ENCODE measurements at places on chromosomes 1 and 21.

DNA sequence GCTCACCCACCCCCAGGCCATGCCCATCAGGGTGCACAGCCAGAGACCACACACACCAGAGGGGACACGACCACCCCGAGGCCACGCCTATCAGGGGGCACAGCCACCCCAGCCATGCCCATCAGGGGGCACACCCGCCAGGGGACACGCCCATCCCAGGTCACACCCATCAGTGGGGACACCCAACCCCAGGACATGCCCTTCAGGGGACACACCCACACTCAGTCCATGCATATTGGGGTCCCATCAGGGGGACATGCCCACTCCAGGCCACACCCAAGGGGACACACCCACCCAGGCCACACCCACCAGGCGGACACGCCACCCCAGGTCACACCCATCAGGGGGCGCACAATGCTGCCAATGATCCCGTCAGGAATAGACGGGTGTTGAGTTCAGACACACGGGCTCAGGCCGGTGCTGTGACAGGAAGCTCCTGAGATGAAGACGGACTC is 20.7 kb downstream of the MCM3AP start:
- DNase-seq, result no peak

DNA sequence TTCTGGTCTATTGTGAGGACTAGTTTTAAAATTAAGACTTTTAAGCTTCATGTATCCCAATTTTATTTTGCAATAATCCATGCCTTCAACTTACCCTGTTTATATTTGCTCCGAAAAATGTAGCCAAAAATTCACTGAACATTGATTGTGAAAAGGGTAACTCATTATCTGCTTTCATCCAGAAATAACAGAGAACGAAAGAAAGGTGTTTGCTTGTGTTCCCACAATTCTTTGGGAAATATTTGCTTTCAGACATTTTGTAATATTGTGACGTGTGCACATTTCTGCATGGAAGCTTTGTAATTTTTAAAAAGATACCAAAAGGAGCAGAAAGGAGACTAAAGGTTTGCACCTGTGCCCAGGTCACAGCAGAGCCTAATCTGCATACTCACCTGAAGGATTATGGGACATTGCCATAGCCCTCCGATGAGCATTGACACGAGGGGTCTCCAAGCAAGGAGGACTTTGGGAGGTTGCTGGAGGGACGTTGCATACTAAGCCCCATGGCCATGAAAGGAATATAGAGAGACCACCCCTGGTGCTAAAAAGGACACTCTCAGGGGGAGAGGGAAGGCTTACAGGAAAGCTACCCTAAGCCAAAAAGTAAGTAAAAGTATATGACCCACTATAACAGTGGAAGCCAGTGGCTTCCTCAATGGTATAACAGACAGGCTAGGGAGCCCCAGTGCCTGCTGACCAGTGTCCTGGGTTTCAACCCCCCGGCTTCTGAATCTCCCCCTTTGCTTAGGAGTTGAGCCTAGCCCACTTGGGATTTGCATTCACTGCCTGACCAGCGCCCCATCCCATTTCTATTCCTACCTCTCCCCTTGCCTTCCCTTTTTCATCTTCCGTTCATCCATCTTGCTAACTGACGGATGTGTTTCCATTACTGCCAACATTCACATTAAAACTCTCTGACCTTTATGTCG is 148.6 kb upstream of the ZC3H12A start:
- no peak for DNase-seq

DNA sequence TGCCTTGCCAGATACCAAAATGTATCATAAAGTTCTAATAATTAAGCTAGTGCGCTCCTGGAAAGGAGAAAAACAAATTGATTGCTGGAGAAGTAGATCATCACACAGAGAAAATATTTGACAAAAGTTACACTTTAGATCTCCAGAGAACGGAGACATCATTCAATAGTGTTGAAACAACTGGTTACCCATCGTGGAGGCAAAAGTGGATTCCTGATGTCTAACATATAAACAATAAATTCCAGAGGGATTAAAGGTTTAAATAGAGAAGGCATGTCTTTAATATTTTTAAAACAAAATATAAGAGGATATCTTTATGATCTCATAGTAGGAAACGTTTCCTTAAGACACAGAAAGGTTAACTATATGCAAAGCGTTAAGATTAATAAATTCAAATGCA is 41.0 kb downstream of the NRIP1 start:
- no peak for DNase-seq

- no peak for DNase-seq
These were observed 28.5 kb downstream of the CAMK1G start for GRCh38 chr1:209611771-209612570.

- DNase-seq, result no peak
These were observed 7.0 kb downstream of the DDOST start for GRCh38 chr1:20654104-20654690.

DNA sequence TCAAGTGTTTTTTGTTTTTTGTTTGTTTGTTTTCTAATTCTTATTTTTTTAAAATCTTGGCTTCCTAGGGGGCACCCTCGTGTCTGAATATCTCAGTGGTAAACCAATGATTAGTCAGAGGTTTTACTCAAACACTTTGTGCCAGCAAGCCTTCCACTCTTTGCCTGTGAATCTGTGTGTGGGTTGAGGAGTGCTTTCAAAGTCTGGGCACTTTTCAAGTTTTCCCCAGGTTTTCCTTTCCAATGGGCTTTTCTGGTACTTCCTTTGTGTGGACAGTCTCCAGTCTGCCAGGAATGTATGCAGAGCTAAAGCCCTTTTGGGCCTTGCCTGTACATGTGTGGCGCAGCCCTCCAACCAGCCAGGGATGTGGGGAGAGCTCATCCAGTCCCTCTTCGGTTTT is 9.7 kb upstream of the PPIE start:
- DNase-seq, result no peak

DNA sequence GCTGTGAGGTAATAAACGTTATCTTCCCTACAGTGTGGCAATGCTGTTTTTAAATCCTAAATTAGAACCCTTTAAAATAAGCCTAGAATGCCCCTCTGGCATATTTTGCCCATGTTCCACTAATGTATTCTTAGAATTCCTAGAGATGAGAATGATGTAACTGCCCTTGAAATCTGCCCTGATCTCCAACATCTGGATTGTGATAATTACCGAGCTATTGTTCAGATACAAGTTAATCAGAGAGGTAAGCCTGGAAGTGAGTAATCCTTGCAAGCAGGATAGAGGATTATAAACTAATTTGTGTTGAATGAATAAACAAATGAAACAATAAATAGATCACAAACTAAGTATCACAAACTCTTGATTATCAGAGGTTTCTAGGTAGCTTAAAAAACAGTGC is 107.8 kb upstream of the DMRTA2 start:
- DNase-seq, result no peak

DNA sequence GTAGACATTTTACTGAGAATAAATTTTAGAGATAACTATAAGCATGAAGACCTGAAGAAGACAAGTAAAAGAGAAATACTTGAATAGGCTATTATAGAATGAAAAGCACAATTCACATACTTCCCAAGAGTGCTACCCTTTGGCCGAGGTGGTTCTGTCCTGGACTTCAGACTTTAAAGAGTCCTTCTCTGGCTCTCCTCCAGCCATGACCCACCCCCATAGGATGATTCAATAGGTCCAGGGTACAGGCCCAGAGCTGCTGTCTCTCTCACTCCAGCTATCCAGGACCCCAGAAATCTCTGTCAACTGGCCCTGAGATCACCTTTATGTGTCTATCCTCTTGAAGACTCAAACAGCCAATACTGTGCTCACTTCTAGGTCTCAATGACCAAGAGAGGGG is 1.3 kb upstream of the SMCP start:
- no peak for DNase-seq

DNA sequence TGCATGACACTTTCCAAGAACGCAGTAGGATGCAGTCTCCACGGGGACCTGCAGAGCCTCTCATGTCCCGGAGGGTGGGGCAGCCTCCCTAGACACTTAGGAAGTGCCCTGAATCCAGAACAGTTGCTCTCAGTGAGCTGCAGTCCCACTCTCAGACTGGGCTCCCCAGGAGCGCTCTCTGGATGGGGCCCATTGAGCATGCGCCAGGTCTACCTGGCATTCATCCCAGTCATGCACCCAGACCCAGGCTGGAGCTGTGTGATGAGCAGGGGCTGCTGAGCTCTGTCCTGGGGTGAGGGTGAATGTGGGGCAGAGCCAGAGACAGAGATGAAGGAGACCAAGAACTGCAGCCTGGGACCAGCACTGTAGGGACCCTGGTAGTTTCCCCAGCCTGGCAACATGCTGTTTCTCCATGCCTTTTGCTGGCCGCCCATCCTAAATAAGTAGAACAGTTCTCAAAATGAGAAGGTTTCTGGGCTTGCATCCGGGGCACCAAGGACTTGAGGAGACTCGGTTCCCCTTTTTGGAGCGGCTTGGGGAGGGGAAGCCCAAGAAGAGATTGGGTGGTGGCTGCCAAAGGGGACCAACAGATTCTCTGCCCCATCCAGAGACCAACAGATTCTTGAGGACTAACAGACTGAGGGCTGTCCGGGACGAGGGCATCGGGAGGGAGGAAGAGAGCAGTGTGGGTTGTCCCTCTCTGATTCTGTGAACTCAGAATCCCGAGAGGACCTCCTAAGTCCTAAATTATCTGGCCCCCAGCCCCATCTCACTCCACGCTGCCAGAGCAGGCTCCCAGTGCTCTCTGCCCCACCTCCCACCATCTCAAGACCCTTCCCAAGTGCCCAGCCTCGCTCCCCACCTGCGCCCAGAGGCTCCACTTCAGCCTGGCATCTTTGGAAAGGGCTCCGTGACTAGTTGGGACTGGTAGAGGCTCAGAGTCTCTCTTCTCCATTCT is 1.0 kb upstream of the PGLYRP4 start:
- DNase-seq, result no peak

GRCh38 chr1:153945131-153945794 is 1.3 kb downstream of the DENND4B start:
- DNase-seq, result peak; percentile 84

- DNase-seq, result no peak
These were observed 11.3 kb downstream of the LRRC47 start for GRCh38 chr1:3785045-3785444.

- DNase-seq, result no peak
These were observed 2.4 kb upstream of the WNT3A start for GRCh38 chr1:228004331-228004855.

GRCh38 chr1:30422251-30422650 is 301.1 kb downstream of the MATN1 start:
- DNase-seq, result no peak

- DNase-seq, result no peak
These were observed 30.9 kb downstream of the TYW3 start for GRCh38 chr1:74763807-74764206.

DNA sequence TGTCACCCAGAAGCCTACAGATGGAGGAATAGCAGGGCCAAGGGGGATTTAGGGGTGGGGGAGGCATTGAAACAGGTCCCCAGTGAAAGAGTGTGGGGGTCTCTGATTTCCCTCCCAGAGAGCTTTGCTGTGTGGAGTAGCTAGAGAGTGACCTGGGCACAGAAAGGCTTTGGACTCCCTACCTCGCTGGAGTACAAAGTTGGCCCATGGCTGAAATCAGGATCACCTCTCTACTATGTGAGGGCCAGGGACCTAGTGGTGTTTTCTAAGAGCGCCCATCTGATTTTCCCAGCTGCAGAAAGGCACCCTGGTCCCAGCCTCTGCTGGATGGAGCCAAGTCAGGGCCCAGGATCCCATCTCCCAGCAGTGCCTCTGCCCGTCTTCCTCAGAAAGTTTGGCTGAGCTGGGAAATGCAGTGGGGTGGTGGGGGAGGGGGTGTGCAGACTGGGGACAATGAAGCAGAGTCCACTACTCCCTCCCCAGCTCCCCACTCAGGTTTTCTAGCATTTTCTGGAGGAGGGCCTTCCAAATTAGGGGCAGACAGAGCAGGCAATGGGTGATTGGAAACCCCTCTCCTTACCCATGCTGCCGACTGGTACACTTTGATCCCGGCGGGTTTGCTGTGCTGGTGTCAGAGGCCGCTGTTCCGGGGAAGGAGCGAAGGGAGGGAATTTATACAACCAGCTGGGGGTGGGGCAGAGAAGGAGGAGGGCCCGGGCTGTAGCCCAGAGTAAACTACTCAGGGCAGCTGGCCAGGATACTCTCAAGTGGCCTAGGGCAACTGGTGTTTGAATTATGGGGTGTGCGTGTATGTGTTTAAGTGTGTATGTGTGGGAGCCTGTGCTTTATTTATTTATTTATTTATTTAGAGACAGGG is at the start of gene SELENBP1:
TSS of gene SELENBP1 (minus strand) at position 648 of the 877 bp plus-strand sequence. CDS start at position 584, 64 bp downstream.
- DNase-seq, result no peak

DNA sequence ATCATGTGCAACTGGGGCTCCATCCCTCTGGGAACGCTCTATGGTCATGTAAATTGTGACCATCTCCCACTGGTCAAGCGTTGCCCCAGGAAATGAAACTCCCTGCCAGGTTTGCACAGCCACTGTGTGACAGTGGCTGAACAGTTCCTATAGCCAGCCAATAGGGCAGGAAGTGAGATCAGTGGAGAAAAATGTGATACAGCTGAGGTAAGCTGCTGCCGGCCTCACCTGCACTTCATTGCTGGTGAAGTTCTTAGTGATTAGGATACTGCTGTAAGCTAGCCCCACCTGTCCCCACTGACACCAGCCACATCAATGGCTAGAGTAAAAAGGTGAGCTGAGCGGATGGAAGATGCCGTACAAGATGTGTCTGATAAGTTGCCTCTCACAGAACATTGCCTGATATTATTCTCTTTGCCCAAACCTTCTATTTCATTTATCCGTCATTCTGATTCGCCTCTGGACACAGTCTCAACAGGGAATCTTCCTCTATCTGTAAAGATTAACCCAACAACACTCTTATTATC is 38.4 kb upstream of the CDC42BPA start:
- DNase-seq, result no peak

DNA sequence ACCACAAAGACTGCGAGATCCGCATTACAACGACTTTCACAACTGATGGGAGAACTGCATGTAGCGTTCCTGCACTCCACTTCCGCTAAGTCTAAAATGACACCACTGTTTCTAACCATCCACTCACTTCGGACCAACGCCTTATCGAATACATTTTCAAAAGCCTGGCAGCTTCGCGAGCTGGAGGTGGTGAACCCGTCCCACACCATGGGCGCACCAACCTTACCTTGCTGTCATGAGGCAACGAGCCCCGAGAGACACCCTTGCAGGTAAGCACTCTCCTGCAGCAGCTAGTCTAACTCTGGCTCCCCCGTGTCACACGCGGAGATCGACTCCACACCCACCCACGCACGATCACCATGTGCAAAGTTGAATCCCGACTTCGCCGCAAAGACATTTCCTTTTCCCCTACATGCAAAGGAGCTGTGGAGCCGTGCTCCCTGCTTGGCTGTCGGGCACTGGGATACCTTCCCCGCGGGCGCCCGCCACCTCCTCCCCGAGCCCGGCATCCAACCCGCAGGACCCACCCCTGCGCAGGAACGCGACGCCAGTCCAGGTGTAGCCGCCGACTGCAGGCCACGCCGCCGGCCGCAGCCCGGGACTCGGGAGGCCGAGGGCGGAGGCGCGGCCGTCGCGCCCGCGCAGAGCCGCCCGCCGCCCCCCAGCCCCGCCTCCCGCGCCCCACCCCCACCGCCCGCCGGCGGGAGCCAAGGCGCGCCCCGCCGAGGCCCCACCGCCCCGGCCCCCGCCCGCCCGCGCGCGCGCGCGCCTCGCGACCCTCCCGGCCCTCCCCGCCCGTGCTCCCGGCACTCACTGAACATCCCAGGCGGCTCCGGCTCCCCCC is 629 bp downstream of the TAF5L start:
- DNase-seq, result peak; percentile 52
